ENCODE measurements at places on chromosomes 7 and 10.

GRCh38 chr10:48964038-48964437 lies 24.4 kb upstream of the LRRC18 start:
- H3K4me1 ChIP-seq = no peaks in the 10 kb centered on the region
- H3K36me3 ChIP-seq = no peaks in the 10 kb centered on the region
- DNase-seq = no peak
- H3K27ac ChIP-seq = no peak overlapping the region
- peaks cover 8% of the 10 kb centered on the region for H3K27me3 ChIP-seq

DNA sequence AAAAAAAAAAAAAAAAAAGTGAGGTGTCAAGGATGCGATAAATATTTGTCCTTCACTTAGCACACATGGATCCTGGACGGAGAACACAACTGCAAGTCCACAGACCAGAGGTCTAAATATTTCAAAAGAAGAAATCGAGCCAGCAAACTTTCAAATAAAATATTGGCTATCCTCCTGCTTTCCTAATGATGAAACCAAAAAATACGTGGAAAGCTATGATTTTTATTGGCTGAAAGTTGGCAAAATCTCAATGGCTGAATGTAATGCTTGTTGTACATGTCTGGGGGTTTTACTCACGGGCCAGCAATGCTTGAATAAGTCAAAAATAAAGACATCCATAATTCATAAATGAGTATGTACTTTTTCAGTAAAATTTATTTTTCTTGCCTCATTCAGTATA lies 19.0 kb upstream of the MGMT start:
- no peak overlapping the region for H3K27ac ChIP-seq
- DNase-seq = no peak
- no peaks in the 10 kb centered on the region for H3K4me1 ChIP-seq

GRCh38 chr7:3495954-3496353 lies 194.9 kb downstream of the SDK1 start:
- H3K27me3 ChIP-seq = no peaks in the 10 kb centered on the region
- no peak overlapping the region for H3K4me3 ChIP-seq
- no peak for DNase-seq
- H3K27ac ChIP-seq = no peak overlapping the region
- H3K4me1 ChIP-seq = no peaks in the 10 kb centered on the region

- peaks cover 36% of the 10 kb centered on the region for H3K4me1 ChIP-seq
- H3K4me3 ChIP-seq = no peak overlapping the region
- no peak overlapping the region for H3K27ac ChIP-seq
- DNase-seq = no peak
- peaks cover 2% of the 10 kb centered on the region for H3K36me3 ChIP-seq
Observed at GRCh38 chr10:70677620-70678249, 5.4 kb downstream of the ADAMTS14 start.

DNA sequence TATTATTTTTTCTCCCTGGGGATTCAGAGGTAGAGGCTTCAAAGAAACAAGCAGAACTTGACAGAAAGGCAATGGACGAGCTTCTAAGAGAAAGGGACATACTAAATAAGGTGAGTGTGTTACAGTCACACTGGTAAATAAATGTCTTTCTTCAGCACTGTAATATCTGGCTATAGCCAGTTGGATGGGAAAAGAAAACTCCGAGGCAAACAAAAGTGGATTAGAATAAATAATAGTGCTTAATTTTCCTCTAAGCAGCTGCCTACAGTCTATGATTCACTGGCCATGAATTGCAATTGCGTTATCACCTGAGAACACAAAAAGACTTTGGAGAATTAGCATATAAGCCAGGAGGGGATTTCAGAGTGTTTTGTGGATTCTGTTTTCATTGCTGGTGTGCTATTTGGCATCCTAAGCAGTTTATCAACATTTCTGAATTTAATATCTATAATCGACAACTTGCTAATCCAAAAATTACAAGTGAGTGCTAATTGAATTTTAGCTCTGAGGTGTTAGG lies 23.2 kb downstream of the CFAP58 start:
- H3K27me3 ChIP-seq = no peaks in the 10 kb centered on the region
- H3K4me3 ChIP-seq = no peak overlapping the region
- no peaks in the 10 kb centered on the region for H3K4me1 ChIP-seq
- H3K27ac ChIP-seq = no peak overlapping the region
- H3K36me3 ChIP-seq = no peaks in the 10 kb centered on the region
- DNase-seq = no peak

DNA sequence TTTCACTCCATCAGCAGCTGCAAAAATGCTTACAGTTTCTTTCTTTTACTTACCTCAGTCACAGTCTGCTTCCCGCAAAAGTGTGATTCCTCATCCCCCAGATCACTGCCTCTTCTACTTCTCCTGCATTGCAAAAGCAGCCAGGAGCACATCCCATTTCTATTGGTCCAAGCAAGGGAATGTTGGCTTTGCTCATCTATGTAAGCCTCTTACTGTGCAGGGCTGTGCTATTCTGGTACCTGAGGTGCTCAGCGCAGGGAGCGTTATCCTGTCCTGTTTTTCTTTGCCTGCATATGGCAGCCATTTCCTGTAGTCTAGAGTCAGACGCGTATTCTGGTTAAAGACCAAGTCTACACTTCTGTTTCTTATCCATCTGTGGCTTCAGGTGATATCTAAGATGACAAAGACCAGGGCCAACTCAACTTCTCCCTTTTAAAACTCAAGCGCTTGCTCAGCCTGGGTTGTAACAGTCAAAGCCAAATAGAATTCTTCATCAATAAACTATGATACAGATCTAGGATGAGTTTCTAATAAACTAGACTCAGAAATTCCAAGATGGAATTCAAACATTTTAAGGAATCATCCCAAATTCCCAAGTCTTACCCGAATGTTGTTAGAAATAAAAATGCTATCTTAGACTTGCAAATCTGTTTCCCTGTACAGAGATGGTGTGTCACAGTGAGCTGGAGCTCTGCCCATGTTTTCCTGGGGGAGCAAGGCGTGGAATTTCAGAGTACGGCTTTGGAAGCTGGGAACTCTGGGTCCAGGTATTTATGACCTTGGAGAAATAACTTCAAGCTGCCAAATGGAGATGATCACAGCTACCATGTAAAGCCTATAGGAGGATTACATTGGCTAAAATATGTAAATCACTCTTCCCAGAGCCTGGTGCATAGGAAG lies 6.1 kb upstream of the RBM17 start:
- no peak for DNase-seq
- H3K36me3 ChIP-seq = no peaks in the 10 kb centered on the region
- H3K4me3 ChIP-seq = no peak overlapping the region
- peaks cover 5% of the 10 kb centered on the region for H3K27me3 ChIP-seq
- peaks cover 7% of the 10 kb centered on the region for H3K4me1 ChIP-seq

GRCh38 chr10:123180101-123181090 lies 26.2 kb downstream of the BUB3 start:
- no peaks in the 10 kb centered on the region for H3K4me1 ChIP-seq
- H3K27me3 ChIP-seq = no peaks in the 10 kb centered on the region

DNA sequence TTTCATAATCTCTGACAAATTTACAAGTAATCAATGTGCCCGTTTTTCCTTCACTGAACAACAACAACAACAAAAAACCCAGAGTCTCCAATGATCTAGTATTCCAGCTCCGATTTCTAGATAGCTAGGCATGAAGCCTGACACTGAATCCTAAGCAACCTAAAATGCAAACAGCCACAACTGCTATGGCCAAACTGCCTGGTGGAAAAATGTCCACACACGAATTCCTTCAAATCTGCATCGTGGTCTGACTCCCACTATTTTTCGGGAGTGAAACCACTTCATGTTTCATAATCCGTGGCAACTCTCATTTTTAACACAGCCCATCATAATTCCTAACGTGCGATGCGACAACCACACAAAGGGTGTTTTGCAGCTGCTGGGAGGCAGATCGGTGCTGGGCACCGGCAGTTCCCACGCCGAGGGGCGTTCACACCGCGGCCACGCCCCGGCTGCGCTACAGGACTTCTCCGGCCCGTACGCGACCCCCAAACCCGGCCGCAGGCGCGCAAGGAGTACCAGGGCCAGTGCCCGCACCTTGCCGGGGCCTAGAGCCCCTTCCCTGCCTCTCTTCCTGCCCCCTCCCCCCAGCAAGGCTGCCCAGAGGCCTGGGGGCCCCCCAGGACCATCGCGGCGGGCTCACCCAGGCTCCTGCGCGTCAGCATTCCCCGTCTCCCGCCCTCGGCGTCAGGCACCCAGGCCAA lies 814 bp downstream of the RUFY2 start:
- peak overlapping the region; percentile 96 for H3K27ac ChIP-seq
- H3K36me3 ChIP-seq = peaks cover 2% of the 10 kb centered on the region
- peak; percentile 44 for DNase-seq
- H3K27me3 ChIP-seq = no peaks in the 10 kb centered on the region
- peak overlapping the region; percentile 84 for H3K4me3 ChIP-seq

- no peak overlapping the region for H3K4me3 ChIP-seq
- DNase-seq = peak; percentile 31
- H3K4me1 ChIP-seq = peaks cover 18% of the 10 kb centered on the region
- no peaks in the 10 kb centered on the region for H3K36me3 ChIP-seq
- H3K27ac ChIP-seq = no peak overlapping the region
Observed at GRCh38 chr7:47492716-47493325, 89.1 kb downstream of the TNS3 start.

DNA sequence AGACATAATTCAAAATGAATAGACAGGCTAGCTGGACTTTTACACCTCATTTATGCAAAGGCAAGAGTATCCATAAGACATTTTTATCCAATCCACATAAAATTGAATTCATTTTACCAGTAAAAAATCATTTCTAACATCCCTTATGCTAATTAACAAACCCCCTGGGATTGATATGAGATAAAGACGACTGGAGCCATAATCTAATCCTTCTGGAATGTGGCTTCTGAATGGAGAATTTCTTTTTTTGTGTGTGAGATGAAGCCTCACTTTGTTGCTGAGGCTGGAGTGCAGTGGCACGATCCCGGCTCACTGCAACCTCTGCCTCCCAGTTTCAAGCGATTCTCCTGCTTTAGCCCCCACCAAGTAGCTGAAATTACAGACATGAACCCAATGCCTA lies 90.4 kb downstream of the AKR1D1 start:
- H3K4me3 ChIP-seq = no peak overlapping the region
- H3K27ac ChIP-seq = peak overlapping the region; percentile 50
- no peak for DNase-seq
- no peaks in the 10 kb centered on the region for H3K27me3 ChIP-seq

DNA sequence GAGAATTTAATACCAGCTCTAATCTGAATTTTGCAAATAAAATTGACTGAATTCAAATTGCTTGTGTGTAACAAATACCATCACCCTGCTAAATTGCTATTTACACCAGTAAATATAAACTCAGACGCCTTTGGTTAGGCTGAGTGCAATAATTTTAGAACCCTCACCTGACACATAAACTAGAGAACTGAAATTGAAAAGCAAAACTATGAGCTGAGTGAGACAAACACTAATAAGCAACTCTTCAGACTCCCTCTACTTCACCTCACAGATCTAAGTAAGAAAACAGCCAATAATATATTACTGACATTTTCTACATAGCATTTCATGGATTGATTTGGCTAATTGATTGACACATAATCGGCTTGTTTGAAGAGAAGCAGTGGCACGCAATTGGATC lies 621.2 kb downstream of the REEP3 start:
- H3K4me1 ChIP-seq = no peaks in the 10 kb centered on the region
- DNase-seq = no peak
- H3K27ac ChIP-seq = no peak overlapping the region
- H3K4me3 ChIP-seq = no peak overlapping the region
- H3K27me3 ChIP-seq = no peaks in the 10 kb centered on the region

DNA sequence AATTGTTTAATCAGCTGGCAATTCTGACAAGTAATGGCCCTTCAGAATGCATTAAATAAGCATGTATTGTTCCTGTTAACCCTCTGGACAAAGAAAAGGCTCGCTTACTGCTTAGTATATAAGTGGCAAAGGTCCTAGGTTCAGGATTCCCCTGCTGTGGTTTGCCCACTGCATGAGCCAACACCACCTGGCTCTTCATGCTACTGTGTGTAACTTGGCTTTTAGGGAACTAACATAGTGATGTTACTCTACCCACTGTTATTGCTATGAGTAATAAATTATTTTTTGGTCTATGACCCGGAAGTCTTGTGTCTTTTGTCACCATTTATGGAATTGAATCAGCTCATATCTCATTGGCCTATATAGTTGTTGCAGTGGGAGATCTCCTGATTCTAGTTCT lies 791.7 kb upstream of the PHF14 start:
- DNase-seq = no peak
- H3K36me3 ChIP-seq = no peaks in the 10 kb centered on the region
- no peaks in the 10 kb centered on the region for H3K4me1 ChIP-seq

DNA sequence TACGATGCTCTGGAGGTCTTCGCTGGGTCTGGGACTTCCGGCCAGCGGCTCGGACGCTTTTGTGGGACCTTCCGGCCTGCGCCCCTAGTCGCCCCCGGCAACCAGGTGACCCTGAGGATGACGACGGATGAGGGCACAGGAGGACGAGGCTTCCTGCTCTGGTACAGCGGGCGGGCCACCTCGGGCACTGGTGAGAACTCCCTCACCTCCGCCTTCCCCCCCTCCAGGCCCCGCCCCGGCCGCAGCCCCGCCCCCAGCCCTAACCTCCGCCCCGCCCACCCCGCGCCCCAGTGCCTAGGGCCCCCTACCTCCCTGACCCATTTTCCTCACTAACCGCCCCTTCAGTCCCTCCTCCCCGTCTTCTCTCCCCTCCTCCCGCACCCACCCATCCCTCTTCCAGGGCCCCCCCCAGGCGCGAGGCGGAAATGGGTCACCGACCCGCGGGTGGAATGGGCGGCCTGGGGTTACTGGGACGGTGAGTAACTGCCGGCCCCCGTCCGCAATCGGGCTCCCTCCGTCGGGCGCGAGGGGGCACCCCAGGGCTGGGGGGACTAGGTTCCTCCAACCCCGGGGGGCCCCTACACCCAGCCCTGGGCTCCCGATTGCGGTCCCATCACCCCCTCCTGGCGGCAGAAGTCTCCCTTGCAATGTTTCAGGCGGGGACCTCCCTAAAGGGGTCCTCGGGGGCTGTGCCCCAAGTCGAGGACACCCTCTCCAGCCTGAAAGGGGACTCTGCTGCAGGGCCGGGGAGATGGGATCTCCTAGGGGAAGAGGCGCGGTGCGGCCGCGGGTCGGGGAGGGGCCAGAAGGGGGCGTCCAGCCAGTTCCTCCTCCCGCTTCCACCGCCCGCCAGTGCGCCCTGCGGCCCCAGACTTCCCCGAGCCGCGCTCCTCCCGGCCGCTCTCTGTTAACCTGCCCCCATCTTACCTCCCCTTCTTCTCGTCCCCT lies 2.1 kb downstream of the PCOLCE start:
- no peak for DNase-seq
- H3K27me3 ChIP-seq = no peaks in the 10 kb centered on the region
- H3K4me3 ChIP-seq = peak overlapping the region; percentile 64
- H3K27ac ChIP-seq = peak overlapping the region; percentile 62
- peaks cover 4% of the 10 kb centered on the region for H3K36me3 ChIP-seq

Data from astrocyte (in vitro differentiated cells and primary cell).